ENCODE measurements at places on chromosomes 1 and 21. TPM values are rescaled to one million over a fixed set of nuclear protein-coding genes. Genes with fewer than 3 reads are reported as not detected.

TGFB2 gene
- 85.8 TPM for total RNA-seq

IFT25 gene
- 18.8 TPM for total RNA-seq

BCL2L15 gene
- total RNA-seq, result not detected

ZMYM1 gene
- 13.0 TPM for total RNA-seq

PLA2G5 gene
- total RNA-seq, result 1.4 TPM

RBM11 gene
- not detected for total RNA-seq

LCE2A gene
- total RNA-seq, result not detected

CCNL2 gene
- total RNA-seq, result 92.2 TPM
